Activated T-cell treated with anti-CD3 and anti-CD28 coated beads for 24 hours (primary cell): ENCODE measurements at places on chromosomes 2 and 18.

- DNase-seq = no peak
Observed at GRCh38 chr18:57544936-57545660, 41.4 kb downstream of the FECH start.

DNA sequence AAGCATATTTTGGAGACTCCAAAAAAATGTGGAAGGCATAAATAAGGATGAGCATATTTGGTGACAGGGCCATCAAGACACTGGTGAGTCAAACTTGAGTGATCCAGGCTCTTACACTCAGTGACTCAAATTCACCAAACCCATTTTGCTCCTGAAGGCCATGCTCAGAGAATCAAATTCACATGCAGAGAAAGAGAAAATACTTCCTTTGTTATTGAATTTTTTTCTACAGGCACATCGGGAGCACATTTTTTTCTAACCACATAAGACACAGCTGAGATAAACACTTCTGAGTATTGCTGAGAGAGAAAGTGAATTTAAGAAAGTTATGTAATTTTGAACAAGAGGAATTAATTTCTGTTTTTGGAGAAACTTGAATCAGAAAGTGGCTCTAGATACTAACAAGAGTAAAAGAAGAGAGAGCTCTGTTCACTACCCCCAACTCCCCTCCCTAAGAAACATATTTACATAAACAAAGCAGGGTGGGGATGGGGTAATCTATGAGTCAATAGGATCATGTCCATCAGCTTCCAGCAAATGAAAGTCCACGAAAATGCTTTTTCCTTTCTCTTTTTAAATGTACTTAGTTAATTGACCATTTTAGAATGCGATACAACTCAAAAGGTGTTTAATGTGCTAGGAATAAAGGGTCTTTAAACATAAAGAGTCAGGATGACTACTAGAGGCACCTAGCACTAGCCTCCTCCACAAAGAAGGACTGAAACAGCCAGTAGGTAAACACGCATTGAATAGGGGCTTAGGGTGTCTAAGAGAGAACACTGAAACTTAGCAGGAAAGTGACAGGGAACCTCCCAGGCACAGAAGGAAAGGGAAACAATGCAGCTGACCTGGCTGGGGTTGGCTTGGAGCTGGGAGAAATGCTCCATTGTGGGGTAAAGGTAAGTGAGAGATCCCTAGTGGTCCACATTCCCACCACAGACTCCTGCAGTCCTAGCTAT is 152.3 kb downstream of the KCNE4 start:
- DNase-seq = no peak

GRCh38 chr18:54023471-54023870 is 201.0 kb downstream of the MBD2 start:
- no peak for DNase-seq

GRCh38 chr2:128198656-128199055 is 107.7 kb downstream of the UGGT1 start:
- DNase-seq = no peak

DNA sequence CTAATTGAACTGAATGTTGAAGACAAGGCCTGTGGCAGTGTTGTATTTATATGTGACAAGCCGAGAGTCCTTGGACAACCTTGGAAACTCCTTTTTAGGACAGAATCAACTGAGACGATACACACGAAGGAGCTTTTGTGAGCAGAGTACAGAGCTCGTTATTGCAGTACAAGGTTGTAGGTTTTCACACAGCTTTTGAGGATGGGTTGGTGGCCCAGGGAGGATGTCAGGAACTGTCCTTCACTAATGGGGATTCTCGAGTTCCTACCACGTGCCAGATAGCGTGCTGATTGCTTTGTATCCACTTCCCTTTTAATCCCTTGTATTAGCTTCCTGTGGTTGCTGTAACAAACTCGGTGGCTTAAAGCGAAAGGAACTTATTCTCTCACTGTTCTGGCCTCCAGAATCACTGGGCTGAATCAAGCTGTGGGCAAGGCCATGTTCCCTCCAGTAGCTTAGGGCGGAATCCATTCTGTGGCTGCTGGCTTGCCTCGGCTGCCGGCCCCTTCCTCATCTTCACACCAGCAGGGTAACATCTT is 20.2 kb downstream of the INPP4A start:
- no peak for DNase-seq

- no peak for DNase-seq
Observed at GRCh38 chr2:231245249-231246094, 47.0 kb downstream of the ARMC9 start.

GRCh38 chr2:125168442-125168841 is 1143.4 kb downstream of the CNTNAP5 start:
- no peak for DNase-seq

GRCh38 chr2:218002845-218003180 is at the start of gene TNS1:
Gene TNS1, minus strand, starts transcription at chr2:218002995. Its CDS starts 123 bp downstream, at chr2:218002872.
- no peak for DNase-seq

- no peak for DNase-seq
Observed at GRCh38 chr2:180413336-180413735, 406.2 kb upstream of the CWC22 start.

- DNase-seq = no peak
Observed at GRCh38 chr2:71181316-71181715, 45.6 kb downstream of the PAIP2B start.

DNA sequence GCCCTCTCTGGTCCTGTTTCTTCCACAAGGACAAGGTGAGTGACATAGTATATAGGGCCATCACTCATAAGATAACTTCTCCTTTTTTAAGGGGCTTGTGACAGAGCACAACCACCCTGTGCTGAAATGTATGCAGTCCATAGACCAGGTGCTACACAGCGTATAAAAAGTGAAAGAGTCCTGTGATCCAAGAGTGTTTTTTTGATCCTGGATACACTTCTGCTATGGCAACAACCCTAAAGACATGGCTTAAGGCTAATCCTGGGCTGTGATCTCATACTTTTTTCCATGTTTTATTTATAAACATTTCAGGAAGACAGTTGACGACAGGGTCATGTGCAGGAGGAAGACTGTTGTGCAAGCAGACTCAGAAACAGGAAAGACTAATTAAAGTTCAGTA is 400.5 kb upstream of the TCF4 start:
- no peak for DNase-seq

- no peak for DNase-seq
Observed at GRCh38 chr18:59779979-59780378, 82.8 kb upstream of the CCBE1 start.

- DNase-seq = no peak
Observed at GRCh38 chr2:144521686-144522085, 1.8 kb upstream of the ZEB2 start.
